ENCODE measurements at places on chromosomes 5 and 9.

DNA sequence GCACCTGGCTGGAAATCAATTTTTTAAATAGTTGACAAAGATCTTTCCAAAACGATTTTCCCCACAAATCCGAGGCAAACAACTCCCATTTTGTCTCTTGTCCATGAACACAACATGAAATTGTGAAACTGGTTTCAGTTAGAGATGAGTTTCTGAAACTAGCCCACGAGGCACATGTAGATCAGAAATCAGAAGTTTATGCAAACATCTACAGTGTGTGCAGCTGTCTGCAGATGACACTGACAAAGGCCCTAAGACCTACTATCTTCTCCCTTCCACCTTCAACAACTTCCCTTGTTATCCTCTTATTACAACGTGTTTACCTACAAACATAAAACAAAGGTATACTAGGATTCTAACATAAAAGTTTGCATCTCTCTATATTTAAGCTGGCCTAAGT lies 183.3 kb downstream of the DIRAS2 start:
- no peak for DNase-seq

GRCh38 chr5:98786191-98786853 lies 12.9 kb downstream of the RGMB start:
- DNase-seq: no peak

DNA sequence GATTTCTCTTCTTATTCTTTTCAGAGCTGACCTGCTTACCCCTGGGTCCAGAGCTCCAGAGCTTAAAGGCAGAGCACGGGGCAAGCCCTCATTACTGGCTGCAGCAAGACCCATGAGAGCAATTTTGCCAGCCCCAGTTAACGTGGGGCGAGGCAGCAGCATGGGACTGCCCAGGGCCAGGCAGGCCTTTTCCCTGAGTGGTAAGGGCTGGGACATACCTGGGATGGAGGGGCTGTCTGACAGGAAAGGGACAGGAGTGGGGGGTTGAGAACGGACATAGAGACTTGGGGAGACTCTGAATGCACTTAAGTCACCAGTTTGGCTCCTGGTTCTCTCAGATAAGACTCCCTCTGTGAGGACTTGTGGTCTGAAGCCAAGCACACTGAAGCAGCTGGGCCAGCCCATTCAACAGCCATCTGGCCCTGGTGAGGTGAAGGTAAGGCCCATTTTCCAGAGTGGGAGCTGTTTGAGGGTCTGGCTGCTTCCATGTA lies 26.2 kb downstream of the HMGXB3 start:
- DNase-seq: no peak

GRCh38 chr5:127875235-127876021 lies 172.2 kb downstream of the CCDC192 start:
- DNase-seq: peak; percentile 4

DNA sequence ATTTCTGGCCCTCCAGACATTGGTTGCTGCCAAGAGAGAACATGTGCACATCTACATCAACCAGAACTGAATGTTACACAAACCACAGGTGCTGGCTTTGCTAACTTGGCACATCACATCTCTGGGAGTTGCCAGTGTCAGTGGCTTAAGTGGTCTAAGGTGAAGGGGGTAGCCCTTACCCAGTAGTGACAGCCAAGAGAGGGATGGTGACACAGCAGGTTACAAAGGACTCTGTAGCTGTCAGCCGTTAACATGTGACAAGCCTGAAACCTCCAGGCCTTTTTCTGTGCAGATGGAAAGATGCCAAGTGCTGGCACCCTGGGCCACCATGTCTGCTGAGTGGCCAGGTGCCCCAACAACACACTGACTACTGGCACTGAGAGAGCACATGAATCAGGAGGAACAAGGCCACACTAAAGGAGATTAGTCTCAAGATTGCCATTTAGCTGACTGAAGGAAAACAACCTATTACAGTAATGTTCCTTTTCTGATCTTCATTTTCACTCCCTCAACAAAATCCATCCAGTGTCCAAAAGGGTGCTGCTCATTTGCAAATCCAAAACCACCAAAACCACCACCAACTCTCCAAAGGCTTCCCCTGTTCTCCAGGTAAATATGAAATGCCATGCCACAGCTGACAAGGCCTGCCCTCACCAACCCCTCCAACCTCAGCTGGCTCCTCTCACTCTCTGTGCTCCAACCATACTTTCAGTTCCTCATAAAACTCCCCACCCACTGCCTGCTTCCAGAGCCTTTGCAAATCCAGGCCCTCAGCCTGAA lies 20.2 kb downstream of the SIL1 start:
- no peak for DNase-seq

DNA sequence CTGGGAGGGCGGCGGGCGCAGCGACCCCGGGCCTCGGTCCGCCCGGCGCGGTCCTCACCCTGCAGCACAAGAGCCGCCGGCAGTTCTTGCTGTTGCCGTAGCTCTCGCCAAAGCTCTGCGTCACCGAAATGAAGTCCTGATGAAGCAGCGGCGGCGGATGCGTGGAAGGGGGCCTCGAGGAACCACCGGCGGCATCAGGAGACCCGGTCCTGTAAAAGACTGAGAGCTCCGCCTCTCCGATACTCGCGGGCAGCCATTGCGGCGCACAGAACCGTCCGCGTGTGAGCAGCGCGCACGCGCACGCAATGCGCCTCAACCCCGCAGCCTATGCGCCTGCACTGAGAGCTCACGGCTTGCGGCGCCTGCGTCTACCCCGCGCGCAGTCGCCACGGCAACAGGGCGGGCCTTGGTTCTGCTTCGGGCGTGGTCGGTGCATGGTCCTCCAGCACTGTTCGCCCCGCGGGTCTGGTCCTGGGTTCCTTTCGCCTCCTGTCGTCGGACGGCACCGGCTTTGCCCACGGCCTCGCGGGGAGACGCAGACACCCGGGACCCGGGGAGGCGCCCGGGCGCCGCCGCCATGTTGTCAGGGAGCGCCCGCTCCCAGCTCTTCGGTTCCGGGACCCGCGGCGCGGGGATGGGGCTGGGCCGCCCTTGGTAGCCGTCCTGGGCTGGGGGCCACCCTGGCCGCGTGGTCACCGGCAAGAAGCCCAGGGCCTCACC lies 9.3 kb upstream of the GRIN1 start:
- DNase-seq: peak; percentile 85

GRCh38 chr5:129499208-129499852 lies 39.2 kb downstream of the ADAMTS19 start:
- no peak for DNase-seq

DNA sequence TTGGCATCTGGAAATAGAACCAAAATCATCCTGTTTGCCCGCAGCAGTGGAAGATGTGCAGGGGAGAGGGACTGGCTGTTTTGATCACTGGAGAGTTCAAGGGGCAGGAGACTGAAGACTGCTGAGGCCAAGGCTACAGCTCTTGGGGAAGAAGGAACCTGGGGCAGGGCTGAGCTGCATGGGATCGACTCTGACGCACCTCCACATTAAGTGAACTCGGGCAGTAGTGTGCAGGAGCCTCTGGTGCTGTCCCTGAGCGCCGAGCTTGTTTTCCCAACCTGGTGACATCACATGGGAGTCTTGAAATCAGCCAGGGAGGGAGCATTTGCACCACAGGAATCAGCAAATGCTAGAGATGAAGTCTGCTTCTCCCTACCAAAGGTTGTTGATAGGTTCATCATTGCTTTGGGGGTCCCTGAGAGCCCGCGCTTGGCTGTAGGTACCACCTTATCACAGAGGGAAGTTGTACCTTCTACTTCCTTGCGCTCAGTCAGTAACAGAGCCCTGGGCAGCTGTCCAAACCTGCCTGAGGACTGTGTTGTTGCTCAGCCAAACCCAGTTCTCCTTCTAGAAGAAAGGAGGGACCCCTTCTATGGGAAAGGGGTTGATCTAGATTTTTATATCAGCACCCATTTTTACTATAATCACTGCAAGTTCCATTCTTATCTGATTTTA lies 52.3 kb upstream of the CTSL start:
- no peak for DNase-seq

- DNase-seq: no peak
These were observed 8.4 kb downstream of the SLC2A6 start for GRCh38 chr9:133470427-133470924.

DNA sequence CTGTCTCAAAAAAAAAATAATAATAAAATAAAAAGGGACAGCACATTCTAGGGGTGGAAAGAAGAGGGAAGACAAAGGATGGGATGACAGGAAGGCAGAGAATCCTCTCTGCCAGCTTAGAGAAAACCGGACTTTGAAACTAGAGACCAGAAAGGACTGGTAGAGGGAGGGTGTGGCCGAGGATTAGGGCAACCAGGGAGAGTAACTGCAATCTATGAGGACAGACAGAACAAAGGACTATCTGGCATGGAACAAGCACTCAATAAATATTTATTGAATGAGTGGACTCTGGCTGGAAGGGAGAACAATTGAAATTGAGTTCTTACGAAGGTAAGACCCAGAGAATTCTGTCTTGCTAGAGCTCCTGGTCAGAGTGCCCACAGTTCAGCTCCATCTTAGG lies 2.4 kb downstream of the GBA2 start:
- DNase-seq: no peak

DNA sequence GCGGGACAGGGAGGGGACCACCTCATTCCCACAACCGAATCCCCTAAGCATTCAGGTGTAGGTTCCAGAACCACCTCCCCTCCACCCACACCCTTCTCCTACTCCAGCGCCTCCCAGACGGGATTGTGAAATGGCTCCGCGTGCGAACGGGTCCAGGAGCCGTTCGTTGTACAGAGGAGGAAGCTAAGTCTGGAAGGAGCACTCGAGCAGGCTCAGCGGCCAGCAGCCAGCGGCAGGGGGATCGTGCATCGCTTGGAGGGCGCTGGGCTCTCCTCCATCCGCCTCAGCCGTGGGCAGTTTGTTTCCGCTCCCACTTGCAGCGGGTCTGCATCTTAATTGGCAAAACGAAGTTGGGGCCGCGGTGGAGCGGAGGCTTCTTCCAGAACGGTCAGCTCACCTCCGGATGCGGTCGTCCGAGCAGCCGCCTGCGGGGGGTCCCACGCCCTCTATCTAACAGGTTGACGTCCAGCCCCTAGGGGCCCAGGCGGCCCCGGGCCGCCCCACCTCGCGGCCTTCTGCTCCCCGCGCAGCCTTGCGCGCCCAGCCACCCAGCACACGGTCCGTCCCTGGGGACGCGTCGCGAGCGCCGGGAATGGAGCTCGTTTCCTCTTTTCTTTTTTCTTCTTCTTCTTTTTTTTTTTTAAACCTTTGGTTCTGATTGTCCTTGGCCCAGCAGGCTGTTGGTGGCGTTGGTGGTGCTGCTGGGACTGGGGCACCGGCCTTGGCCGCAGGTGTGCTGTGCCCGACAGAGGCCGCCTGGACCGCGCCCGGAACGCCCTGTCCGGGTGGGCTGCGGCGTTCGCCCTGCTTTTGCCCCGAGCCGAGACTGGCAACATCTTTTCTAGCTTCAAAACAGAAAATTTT lies 3.9 kb upstream of the BARX1 start:
- DNase-seq: no peak

DNA sequence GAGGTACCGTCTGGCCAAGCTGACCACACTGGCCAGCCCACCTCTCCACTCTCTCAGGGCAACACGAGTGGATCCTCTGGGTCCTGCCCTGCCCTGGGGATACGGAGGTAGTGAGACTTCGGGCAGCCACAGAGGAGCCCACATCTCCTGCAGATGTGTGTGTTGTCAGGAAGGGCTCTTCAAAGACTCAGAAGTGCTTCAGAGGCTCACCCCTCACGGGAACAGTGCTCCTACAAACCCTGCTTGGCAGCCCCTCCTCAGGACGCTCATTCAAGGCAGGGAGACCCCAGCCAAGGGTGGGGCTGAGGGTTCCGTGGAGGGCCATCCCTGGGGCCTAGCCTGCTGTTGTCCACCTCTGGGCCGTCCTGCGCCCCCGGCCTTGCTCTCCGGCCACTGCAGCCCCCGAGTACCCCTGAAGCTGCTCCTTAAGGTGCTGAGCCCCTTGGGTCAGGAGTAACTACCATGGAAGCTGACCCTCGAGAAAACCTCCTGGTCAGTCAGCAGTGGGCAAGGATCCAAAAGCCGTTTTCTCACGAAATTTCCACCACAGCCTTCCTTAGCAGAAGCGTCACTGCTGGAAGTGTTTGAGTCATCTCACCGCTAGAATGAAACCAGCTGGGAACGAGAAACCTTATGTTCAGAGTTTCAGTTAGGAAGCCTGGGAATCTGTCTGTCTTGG lies 23.2 kb upstream of the LRRC14B start:
- DNase-seq: no peak

GRCh38 chr5:81081461-81081835 lies 121.3 kb downstream of the RASGRF2 start:
- DNase-seq: no peak

GRCh38 chr9:91795598-91796241 lies 154.3 kb downstream of the ROR2 start:
- DNase-seq: no peak

- DNase-seq: no peak
These were observed 655 bp upstream of the RAI14 start for GRCh38 chr5:34655354-34655991.

- DNase-seq: no peak
These were observed 737 bp downstream of the NANS start for GRCh38 chr9:98057138-98057799.

DNA sequence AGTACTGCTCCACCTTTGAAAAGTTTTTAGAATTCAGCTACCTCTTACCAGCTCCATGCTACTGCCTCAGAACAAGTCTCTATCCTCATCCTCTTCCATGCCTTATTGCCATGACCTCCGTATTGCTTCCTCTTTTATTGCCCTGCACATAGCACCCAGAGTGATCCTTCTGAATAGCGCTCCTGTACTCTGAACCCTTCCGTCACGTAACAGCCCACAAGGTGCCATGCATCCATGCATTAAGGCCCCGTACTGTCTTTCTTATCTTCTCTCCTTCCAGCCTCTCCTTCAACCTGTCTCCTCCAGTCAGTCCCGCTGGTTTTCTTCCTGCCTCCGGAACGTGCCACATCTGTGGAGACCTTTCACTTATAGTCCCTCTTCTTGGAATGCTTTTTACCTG lies 273.3 kb upstream of the SEMA6A start:
- DNase-seq: no peak

DNA sequence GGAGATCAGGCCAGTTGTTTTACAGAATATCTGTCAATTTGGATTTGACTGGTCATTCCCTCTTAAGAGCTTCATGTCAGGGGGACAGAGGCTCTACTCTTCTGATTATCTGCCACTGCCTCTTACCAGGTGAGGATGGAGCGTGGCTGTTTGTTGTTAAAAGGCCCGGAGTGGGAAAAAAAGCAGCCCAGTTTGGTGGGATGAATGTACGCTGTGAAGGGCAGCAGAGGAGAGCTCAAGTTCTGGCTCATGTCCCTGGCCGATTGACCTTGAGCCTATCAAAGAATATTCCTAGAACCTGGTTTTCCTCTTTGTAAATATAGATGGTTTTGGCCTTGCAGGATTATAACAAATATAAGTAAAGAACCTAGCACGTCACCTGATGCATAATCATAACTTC lies 16.3 kb upstream of the SHB start:
- DNase-seq: no peak

- no peak for DNase-seq
These were observed 25.6 kb downstream of the PDZD2 start for GRCh38 chr5:31664566-31664965.

GRCh38 chr5:164672931-164673694 lies 1167.7 kb downstream of the MAT2B start:
- no peak for DNase-seq

DNA sequence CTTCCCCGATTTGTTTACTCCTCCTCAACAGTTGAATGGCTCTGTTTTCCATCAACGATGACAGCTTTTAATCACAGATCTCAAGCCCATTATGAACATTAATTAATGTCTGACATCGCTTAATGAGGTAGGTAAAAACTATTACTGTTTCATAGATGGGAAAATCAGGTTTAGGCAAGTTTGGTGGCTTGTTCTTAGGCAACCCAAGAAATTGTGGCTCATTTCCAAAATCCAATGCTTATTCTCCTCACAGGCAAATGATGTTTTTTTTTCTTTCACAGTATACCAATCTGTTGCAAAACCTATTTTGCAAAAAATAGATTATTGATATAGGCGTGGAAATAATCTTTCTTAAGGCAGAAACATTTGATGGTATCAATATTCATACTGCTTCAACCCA lies 70.8 kb upstream of the CHD1 start:
- no peak for DNase-seq

All from T follicular helper cell (primary cell).